ENCODE measurements at places on chromosomes 4 and X. TPM values are rescaled to one million over a fixed set of nuclear protein-coding genes. Genes with fewer than 3 reads are reported as not detected.

GRCh38 chr4:80471756-80472155 is 136.2 kb downstream of the CFAP299 start:
- no peak for DNase-seq

- no peak for DNase-seq
Observed at GRCh38 chr4:65724973-65725372, 54.7 kb upstream of the EPHA5 start.

GRCh38 chr4:79317711-79318110 is 8.2 kb downstream of the NAA11 start:
- DNase-seq, result no peak

- peak; percentile 4 for DNase-seq
Observed at GRCh38 chr4:2350982-2351381, 67.5 kb downstream of the ZFYVE28 start.

TRO gene
- 4.6 TPM for total RNA-seq

CXCL1 gene
- total RNA-seq, result 0.86 TPM

CXCL9 gene
- total RNA-seq, result 0.70 TPM

Data from cardiac septum (tissue), 1 donor.